ENCODE measurements at places on chromosomes 4 and X.

DNA sequence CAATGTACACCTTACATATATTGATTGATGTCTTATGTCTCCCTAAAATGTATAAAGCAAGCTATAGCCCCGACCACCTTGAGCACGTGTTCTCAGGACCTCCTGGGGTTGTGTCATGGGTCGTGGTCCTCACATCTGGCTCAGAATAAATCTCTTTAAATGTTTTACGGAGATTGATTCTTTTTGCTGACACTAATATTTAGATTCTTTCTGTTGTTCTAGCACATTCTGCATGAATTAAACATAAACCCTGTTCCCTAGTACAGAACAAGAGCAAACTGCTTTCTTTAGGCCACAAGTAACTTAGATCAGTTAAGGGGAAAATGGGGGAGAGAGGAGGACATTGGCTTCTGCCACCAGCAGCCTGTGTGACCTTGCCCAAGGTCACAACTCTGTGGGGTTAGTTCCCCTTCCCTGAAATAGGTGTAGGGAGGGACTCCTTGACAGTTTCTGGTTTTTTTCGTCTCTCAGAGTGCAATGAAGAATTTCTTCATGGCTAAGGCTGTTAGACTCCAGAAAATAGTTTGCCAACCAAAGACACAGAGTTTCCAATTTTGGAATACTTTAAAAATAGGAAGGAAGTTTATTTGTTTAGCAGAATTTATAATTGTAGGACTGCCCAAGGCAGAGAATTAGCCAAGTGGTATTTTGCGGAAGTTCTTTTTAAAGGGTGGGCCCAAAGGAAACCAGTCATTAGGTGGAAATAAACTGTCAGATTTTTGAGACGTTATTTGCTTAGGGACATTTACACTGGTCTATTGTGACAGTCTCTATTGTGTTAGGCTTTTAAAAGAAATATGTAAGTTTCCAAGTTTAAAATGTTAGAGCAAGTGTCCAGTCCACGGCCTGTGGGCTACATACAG, 29.4 kb downstream of the PTTG2 start:
- DNase-seq = no peak

GRCh38 chrX:135477576-135477975, 42.9 kb upstream of the INTS6L start:
- peak; percentile 51 for DNase-seq

- no peak for DNase-seq
Measured at GRCh38 chr4:8404791-8405515, 35.6 kb downstream of the ACOX3 start.

DNA sequence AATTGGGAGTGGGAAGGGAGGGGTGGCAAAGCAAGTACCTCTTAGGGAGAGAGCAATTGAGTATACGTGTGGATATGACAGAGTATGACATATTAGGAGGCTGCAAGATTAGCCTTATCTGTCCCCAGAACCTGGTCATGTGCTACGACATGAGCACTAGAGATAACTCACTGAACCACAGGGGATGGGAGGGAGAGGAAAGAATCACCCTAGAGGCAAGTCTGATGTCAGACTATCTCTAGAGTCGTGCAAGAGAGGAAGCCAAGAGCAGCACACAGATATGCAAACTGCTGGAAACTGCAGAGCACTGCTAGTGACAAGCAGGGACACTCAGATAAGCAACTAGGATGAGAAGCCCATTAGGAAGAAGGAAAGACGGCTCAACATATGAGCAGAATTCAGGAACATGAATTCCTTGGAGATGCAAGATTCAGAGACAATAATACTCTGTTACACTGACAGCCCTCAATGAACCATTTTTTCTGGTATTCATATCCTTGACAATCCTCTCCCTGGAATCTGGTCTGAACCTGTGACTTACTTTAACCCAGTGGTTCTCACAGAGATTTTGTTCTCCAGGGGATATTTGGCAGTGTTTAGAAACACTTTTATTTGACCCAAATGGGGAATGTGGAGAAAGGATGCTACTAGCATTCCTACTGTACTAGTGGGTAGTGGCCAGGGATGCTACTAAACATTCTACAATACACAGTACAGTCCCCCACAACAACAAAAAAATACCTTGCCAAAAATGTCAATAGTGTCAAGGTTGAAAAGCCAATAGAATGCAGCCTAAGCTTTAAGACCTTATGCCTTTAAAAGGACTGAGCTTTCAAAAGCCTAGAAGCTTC, 84.0 kb upstream of the BMP2K start:
- DNase-seq = no peak

DNA sequence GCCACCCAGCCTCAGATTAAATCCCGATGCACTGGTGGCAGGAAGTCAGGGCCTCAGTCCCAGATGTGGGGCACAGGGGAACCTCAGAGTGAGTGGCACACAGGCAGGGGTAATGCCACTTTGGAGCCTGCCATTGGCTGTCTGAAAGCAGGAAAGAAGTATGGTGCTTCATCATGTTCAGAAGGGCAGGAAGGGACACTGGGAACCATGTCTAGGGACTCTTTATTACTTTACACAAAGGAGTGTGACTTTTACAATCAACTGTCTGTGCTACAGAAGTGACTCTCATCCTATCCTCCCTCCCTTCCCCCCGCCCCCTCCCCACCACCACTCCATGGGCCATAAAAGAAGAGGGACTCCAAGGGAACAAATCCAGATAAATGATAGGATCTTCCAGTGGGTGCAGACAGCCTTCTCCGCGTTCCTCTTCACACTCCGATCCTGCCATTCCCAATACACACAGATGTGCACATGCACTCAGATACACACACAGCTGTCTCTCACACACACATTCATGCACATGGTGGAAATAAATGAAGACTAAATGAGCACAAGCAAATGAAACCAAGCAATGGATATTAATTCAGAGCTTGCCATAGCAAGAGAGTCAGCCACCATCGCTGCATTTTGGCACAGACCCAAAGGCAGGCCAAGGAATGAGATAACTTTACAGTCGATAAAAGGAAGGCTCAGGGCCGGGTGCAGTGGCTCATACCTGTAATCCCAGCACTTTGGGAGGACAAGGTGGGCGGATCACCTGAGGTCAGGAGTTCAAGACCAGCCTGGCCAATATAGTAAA, 2.5 kb upstream of the TMEM154 start:
- no peak for DNase-seq

DNA sequence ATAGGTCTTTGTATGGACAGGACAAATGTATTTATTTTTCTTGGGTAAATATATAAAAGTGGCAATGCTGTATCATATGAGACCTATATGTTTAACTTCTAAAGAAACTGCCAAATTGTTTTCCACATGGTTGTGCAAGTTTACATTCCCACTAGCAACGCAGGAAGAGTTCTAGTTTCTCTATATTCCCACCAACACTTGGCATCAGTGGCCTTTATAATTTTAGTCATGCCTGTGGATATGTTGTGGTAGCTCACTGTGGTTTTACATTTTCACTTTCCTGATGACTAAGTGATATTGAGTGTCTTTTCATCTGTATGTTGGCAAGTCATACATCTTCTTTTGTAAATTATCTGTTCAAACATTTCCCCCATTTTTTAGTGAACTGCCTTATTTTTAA, 126.0 kb downstream of the EMCN start:
- DNase-seq = no peak

DNA sequence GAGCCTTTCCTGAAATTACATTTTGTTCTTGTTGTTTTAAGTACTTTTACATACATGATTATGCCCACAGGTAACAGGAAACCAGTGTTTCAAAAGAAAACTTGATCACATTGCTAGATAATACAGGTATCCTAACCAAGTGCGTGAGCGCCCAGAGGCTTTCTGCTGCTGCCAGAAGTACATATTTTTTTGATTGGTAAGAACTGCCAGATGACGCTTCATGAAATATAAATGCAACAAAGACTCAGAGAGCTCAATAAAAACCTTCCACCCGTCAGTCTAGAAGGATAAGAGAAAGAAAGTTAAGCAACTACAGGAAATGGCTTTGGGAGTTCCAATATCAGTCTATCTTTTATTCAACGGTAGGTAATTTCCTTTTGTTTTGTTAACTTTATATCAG, at the start of gene EPGN:
TSS of gene EPGN (plus strand) at position 256 of the 400 bp plus-strand sequence. CDS start at position 320, 64 bp downstream.
- no peak for DNase-seq

GRCh38 chr4:384311-385010, 46.8 kb downstream of the ZNF141 start:
- no peak for DNase-seq

- DNase-seq = no peak
Measured at GRCh38 chrX:113790987-113791386, 792.9 kb upstream of the HTR2C start.

DNA sequence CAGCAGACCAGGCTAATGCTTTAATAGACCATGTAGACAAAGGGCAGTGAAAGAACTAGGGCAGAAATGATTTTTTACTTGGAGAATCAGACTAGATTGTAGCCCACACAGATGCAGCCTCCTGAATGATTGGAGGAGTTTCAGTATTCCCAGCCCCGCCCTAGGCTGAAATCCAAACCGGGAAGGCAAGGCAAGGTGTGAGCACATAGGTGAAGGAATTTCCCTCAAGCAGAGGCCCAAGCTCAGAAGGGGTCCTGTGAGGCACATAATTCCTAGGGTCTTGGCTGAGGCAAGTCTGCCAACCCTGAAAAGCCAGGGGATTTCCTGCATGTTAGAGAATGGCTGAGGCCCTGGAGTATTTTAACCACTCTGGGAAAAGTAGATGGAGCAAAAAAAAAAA, 56.4 kb upstream of the PAK3 start:
- no peak for DNase-seq

GRCh38 chrX:1750267-1750666, 135.4 kb downstream of the ASMT start:
- DNase-seq = no peak

- DNase-seq = no peak
Measured at GRCh38 chr4:82677327-82677726, 115.5 kb upstream of the TMEM150C start.

- no peak for DNase-seq
Measured at GRCh38 chrX:137915466-137915865, 349.5 kb downstream of the ZIC3 start.

DNA sequence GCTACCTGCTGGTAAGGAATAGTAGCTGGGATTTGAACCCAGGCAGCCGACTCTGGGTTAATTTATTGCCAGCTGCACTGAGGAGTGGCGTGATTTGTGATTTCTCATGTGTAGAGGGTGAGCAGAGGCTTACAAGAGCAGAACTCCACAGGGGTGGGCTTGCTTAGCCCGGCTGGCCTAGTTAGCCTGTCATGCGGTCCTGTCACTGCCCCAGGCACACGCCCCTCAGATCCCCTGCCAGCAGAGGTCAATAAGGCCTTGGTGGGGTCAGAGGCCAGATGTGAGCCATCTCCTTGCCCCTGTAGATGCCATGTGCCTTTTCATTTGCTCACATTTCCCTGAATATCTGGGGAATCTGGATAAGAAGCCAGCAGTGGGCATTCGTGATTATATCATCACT, 13.4 kb downstream of the NSDHL start:
- no peak for DNase-seq

DNA sequence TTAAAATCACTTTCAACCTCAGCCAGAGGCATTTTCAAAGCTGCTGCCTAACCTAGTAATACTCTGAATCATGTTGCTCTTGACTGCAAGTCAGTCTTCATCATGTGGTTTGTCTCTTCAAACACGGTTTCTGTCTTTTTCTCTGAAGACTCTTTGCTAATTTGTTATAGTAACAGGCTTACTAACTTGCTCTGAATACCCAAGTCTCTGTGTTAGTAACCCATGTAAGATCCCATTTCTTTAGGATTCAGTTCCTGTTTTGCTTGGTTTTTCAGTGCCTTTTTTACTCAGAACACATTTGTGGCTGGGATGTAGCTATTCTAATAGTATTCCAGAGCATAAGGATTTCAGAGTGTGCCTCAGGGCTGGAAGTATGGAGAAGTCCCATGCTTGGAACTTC, 1450.6 kb upstream of the IGFBP7 start:
- no peak for DNase-seq

DNA sequence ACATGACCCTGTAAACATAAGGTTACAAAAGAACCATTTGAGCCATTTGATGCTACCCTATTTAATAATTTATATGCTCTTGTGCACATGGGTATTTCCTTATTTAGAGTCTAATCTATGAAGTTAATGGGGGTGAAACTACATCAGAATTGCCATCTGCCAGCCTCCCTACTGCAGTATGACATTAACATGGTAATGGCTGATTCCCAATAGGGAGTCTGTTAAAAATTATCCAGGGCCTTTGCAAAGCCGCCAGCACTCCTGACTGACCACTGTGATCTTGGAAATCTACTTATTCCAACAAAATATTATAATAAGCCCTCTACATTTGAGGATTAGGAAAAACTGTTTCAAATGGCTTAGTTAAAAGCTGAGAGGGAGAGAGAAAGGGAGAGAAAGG, 153.7 kb downstream of the CLCN4 start:
- no peak for DNase-seq

GRCh38 chr4:110442309-110442708, 33.6 kb upstream of the ENPEP start:
- DNase-seq = no peak

DNA sequence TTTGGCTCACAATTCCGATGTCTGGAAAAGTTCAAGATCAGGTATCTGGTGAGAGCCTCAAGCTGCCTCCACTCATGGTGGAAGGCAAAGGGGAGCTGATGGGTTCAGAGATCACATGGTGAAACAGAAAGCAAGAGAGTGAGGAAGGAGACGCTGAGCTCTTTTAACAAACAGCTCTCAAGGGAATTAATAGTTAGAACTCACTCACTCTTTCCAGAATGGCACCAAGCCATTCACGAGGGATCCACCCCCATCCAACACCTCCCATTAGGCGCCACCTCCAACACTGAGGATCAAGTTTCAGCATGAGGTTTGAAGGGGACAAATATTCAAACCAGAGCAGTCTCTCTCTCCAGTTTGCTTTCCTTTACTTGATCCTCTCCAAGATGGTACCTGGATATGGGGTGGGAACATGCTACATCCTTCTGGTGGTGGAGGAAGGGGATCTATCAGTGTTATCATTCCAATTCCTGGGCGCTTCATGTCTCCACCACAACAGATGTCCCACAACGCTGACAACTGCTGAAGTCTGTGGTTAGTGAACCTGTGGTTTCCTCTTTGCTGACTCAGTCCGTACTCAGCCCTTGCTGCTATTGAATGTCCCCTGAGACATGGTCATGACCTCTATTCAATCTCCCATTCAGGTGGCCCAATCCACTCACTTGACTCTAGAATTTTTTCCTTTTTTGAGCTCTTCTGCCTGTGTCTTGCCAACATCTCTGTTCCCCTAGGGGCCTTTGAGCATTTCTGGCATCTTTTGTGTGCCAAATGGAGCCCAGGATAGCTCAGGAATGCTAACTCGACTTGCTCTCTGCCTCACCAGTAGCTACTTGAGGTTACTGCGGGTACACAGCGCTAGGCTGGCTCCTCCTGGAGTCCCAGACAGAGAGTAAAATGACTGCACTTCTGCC, 395.2 kb downstream of the MID1IP1 start:
- DNase-seq = no peak

- DNase-seq = no peak
Measured at GRCh38 chr4:71732066-71732465, 51.8 kb downstream of the GC start.

DNA sequence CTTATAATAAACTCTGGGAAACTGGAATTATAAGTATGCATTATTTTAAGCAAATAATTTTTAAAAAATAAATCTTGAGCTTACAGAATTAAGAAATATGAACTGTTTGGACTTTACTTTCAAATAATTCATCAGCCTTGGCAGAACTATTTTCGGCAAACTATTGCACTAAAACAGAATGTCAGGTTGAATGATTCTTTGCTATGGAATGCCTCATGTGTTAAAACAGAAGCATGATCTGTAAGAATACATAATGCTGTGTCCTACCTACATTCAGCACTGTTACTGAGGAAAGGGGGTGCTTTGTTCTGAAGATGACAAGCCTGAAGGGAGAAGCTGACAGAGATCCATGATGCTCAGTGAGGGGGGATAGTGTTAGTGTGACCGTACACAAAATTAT, 55.6 kb upstream of the EXOC1L start:
- no peak for DNase-seq

Data from iPS-NIHi11 (cell line).